ENCODE measurements at places on chromosomes 5 and 9.

DNA sequence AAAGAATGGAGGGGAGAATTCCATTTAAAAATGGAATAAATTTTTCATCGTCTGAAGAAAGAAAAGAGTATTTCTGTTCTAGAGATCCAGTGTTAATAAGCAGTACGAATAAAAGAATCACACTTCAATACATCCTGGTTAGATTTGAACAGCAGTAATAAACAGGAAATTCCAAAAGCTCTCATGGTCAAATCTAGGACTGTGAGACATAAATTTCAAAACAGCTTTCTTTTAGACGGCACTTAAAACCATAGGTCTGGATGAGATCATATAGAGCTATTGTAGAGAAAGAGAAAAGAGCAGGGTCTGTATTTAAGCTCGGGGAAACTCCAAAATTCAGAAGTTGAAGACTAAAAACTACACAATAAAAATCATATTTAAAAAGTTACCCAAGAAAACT is 1006.9 kb upstream of the CTNND2 start:
- DNase-seq, result no peak

GRCh38 chr9:81539317-81539716 is 150.0 kb downstream of the TLE1 start:
- no peak for DNase-seq

GRCh38 chr5:113569396-113569795 is 55.9 kb downstream of the YTHDC2 start:
- DNase-seq, result no peak

DNA sequence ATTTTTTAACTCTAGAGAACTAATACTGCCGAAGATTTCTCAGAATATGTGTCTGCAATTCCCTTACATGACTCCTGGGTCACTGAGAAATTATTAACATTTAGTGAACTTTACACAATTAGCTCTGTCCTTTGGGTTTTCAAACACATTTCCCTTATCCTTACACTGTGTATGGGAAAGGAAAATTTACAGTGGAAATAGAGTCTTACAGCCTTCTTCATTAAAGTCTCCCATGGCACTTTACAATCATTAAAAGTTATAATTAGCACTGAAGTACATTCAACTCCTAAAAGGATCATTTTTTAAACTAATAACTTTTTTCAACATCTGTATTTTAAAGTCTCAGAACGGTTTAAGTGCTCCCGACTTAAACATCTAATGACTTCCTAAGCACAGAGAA is 627.5 kb upstream of the TYRP1 start:
- DNase-seq, result no peak

DNA sequence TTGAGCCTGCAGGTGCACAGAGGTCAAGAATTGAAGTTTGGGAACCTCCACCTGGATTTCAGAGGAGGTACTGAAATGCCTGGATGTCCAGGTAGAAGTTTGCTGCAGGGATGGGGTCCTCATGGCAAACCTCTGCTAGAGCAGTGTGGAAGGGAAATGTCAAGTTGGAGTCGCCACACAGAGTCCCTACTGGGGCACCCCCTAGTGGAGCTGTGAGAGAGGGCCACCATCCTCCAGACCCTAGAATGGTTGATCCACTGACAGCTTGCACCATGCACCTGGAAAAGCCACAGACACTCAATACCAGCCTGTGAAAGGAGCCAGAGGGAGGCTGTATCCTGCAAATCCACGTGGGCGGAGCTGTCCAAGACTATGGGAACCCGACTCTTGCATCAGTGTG is 78.0 kb downstream of the GABRA1 start:
- no peak for DNase-seq

DNA sequence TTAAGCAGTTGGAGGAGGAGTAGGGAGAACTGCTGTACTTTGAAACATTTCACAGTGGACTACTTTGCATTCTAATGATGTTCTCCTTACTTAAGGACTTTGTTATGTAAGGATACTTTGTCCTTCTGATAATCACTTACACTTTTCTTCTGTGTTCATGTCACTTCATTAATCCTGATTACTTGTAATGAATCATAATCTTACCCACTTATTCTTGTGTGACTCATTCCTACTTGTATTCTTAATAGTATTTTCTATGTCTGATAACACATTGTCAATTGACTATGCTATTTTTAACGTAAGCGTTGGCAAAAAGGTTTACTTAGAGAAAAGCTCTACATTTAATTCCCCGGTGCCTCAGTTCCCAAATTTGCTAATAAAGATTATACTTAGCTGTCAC is 63.8 kb downstream of the GHR start:
- DNase-seq, result no peak

DNA sequence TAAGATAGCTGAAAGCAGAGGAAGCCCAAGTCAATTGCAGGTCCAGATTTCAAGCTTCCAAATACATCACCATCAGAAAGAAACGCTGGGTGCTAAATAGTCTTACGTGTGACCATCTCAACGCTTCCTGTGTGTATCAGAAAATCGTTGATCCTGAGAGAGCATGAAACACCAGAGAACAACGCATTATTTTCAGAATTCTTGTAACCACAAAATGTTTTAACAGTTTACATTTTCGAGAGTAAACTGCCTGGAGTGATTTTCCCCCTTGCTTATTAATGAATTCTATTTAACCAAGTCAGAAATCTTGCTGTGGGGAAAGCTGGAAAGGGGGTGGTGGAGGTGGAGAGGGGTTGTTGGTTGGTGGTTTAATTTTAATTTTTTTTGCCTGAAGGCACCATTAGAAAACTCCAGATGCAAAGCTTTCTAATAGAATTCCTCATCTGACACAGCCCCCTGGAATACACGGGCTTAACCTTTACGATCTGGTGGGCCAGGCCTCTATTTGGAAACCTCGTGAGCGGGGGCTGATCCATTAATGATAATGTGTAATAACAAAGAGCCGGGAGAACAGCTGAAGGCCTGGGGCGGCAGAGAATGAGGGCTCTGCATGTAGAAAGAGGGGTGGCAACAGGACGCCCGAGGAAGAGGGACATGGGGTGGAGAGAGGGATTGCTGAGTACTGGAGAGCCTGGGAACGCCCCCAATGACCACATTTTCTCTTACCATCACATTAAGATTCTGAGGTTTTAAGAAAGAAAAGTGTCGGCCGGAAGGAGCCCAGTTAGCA is 124.5 kb upstream of the NFIB start:
- no peak for DNase-seq

DNA sequence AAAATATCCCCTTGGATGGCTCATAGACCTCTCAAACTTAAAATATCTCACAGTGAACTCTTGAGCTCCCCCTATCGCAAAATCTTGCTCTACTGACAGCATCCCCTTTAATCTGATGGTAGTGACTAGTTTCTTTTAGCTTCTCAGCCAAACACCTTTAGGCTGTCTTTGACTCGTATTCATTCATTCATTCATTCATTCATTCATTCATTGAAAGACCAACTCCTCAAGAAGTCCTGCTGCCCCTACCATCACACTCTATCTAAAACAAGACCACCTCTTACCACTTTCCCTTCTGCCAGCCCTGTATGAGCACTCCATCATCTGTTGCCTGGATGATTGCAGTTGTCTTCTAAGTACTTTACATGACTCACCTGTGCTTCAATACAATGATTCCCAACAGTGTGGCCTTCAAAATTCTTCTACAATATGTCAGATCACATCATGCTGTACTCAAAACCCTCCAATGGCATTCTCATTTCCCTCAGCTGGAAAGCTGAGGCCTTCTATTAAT is 46.8 kb downstream of the ITGA2 start:
- DNase-seq, result peak; percentile 97

GRCh38 chr5:171168171-171168570 is 140.9 kb upstream of the TLX3 start:
- DNase-seq, result no peak

DNA sequence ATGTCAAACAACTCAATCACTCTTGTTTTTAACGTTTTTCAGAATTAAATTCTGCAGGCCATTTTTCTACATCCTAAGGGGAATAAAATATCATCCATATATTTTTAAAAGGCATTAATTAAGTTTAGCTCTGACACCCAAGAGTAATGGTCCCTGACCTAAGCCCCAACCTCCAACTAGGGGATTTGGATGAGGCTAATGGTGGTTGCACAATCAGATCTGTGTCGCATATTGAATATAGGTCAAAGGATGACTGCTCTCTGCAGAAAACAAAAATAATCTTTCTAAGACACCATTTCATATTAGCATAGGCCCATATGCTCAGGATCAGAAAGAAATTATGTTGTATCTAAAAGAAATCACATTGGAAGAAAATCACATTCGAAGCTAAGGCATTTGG is 20.7 kb downstream of the CDH6 start:
- DNase-seq, result no peak

DNA sequence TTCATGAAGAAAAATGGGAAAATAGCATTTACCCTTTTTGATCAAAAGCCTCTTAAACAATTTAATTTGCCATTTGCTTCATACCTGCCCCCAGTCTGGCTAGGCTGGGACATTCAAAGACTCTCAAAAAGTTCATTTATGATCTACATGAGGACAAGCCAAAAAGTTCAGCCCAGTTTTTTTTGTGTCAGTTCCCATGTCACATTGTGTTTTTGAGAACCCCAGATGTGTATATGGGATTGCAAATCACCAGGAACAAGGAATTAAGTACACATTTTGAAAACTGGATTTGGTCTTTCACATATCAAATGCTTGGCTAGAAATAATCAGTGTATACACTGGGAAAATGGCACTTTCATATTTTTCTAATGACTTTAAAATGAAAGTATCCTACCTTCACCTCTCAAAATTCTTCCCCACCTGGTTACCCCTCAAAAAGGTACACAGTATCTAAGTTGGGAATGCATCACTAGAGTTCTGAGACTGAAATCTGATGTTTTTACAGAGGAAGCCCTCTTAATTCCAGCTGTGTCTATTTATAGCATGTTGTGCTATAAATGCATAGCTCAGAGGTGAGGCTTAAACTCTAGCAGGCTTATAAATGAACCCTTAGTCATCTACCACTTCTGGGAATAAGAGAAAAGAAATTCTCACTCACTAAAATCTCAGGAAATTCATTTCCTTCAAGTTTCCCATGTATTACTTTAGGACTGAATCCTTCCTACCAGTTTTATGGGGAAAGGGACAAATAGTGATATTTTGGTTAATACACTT is 9.3 kb downstream of the STOM start:
- peak; percentile 62 for DNase-seq

DNA sequence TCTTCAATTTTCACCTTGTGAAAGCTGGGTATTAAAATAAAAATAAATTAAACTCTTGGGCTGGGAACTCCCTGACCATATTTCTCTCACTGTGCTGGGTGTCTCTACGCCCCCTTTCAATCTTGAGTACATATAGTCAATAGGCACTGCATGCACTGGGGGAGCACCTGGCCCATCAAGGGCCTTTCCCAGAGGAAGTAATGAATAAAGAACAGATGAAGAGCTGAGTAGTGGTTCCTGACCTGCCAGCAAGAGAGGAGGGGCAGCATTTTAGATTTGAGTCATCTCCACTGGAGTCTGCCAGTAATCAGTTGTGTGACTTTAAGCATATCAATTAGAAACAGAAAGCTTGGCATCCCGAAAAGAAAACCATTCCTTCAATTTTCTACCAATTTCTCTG is 6.2 kb downstream of the MAPKAP1 start:
- DNase-seq, result peak; percentile 62

DNA sequence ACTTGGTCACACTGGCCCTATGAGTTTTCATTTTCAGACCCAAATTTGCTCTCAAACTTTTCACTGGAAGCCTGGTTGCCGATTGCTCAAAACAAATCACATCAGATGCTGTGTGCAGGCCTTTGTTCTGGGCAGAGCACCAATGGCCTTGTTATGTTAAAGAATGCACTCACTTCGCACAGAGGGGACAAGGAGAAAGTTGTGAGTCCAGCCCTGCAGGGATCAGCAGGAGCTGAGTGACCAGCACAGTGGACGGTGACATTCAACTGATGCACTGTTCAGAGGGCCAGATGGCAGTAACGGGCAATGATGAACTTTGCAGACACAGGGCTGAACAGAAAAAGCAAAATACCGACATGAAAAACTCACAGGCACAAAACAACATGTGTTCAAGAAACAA is 86.1 kb downstream of the BARX1 start:
- DNase-seq, result no peak

DNA sequence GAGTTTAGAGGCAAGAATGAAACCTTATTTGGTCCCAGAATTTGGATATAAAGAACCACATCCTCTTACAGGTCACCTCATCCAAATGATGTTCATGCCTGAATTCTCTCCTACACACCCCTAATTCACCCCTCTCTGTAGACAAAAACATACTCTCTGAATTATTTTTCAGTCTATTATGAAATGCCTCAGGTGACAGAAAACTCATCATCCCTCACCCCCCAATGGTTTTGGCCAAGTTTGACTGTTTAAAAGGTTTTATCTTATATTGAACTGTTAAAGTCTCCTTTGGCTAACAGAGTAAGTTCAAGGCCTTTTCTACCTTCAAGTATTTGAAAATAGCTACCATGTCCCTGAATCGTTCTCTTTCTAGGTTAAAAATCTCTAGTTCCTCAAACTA is 2.3 kb upstream of the CD180 start:
- DNase-seq, result no peak

GRCh38 chr5:107147589-107147988 is 523.1 kb downstream of the EFNA5 start:
- no peak for DNase-seq

All from kidney tubule cell (primary cell).